Ovary (tissue), 10 donors: ENCODE measurements at places on chromosomes 6 and 20. TPM values are rescaled to one million over a fixed set of nuclear protein-coding genes. Genes with fewer than 3 reads are reported as not detected.

Gene RFX6
- total RNA-seq: not detected

Gene CAPN11
- not detected for total RNA-seq

Gene FNDC1
- total RNA-seq: 0.35 TPM

Gene RAET1L
- total RNA-seq: not detected

Gene MCHR2
- not detected for total RNA-seq

Gene PKIG
- 114 TPM for total RNA-seq

Gene CST5
- not detected for total RNA-seq

Gene OLIG3
- total RNA-seq: not detected

Gene SNAI1
- total RNA-seq: 1.4 TPM

Gene ACSS2
- total RNA-seq: 42.6 TPM

Gene TFAP2A
- 0.10 TPM for total RNA-seq

GRCh38 chr20:17589161-17589834, 19.4 kb downstream of the DSTN start:
- no peaks in the 10 kb centered on the region for H3K27me3 ChIP-seq
- H3K4me3 ChIP-seq: no peak overlapping the region
- DNase-seq: no peak
- peaks cover 14% of the 10 kb centered on the region for H3K4me1 ChIP-seq

GRCh38 chr6:52135217-52135616, 47.8 kb upstream of the PKHD1 start:
- H3K4me3 ChIP-seq: no peak overlapping the region
- DNase-seq: no peak
- H3K27ac ChIP-seq: no peak overlapping the region
- no peaks in the 10 kb centered on the region for H3K36me3 ChIP-seq
- H3K27me3 ChIP-seq: no peaks in the 10 kb centered on the region

DNA sequence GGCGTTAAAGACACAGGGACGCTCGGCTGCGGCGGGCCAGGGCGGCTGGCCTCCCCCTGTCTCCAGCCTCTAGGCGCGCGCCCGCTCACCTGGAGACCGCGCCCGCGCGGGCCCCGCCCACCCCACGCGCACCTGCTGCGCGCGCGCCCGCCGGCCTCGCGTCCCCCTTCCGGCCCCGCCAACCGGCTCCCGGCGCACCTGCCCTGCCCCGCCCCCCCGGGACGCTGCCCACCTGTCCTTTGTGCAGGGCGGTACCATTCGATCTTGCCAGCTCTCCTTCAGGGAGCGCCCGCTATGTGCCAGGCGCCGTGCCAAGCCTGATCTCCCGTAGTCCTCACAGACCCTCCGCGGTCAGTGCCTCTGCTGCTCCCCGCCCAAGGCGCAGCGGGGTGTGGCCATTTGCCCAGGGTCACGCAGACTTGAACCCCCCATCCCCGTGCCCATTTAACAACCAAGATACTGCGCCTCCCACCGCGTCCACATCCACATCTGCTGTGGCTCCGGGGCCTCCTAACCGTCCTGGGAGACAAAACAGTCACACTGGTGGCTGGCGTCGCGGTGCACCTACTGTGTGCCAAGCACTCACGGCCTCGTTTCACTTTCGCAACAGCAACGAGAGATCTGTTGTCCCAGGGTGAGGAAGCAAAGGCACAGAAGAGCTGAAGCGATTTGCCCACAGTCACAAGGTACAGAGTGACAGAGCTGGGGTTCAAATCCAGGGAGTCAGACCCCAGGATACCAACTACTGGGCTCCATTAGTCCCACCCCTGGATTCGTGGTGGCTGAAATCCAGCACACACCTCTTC, 48.1 kb downstream of the NOL4L start:
- peaks cover 10% of the 10 kb centered on the region for H3K4me1 ChIP-seq
- H3K36me3 ChIP-seq: no peaks in the 10 kb centered on the region
- no peak overlapping the region for H3K27ac ChIP-seq
- peak overlapping the region; percentile 31 for H3K4me3 ChIP-seq
- DNase-seq: peak; percentile 54

- peaks cover 11% of the 10 kb centered on the region for H3K4me1 ChIP-seq
- H3K4me3 ChIP-seq: no peak overlapping the region
- H3K27me3 ChIP-seq: no peaks in the 10 kb centered on the region
- peak; percentile 79 for DNase-seq
- no peaks in the 10 kb centered on the region for H3K36me3 ChIP-seq
Observed at GRCh38 chr6:167683028-167683862, 143.5 kb upstream of the AFDN start.

DNA sequence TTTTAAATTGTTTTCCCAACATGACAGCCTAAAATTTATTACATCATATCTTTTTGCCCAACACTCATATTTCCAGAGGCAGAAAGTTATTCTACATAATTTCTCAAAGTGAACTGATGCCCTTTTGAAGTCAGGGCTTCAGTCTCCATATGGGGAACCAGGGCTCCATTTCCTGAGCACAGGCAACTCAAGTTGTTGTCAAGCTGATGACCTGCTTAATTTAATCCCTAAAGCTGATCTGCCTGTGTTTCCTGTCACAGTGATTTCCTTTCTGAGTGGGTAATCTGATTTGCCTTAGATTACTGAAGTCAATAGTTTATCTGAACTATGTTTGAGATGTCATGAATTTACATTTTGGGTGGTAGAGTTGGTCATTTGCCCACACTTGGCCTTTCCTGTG, 932.1 kb upstream of the MANEA start:
- H3K4me1 ChIP-seq: no peaks in the 10 kb centered on the region
- no peaks in the 10 kb centered on the region for H3K27me3 ChIP-seq
- H3K36me3 ChIP-seq: no peaks in the 10 kb centered on the region

DNA sequence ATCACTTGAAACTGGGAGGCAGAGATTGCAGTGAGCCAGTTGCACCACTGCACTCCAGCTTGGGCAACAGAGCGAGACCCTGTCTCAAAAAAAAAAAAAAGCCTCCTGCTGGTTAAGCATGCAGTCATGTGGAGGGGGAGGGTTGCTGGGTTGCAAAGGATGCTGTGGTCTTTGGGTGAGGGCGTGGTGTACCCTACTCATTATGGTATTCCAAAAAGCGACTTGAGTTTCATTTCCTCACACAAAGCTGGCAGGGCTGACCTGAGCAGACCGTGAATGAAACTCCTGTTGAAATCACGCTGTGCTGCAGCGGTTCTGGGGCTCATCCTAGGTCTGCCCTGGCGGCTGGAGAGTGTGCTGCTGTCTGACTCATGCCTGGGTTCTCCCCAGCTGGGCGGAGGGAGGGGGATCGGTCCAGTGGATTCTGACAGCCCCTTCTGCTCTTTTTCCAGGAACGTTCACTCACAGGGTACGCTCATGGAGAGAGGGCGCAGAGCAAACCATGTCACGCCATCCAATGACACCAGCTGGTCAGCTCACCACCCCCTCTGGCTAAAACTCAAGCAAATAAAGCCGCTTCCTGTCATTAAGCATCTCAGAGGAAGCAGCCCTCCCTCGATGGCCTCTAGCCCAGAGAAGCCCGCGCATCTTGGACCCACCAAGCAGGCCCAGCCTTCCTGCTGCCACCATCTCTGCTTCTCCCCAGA, 166.2 kb downstream of the SCML4 start:
- no peak overlapping the region for H3K27ac ChIP-seq
- H3K27me3 ChIP-seq: no peaks in the 10 kb centered on the region
- DNase-seq: no peak
- H3K4me1 ChIP-seq: peaks cover 23% of the 10 kb centered on the region
- no peak overlapping the region for H3K4me3 ChIP-seq

- no peak overlapping the region for H3K4me3 ChIP-seq
- H3K27ac ChIP-seq: no peak overlapping the region
- H3K4me1 ChIP-seq: peaks cover 2% of the 10 kb centered on the region
- no peaks in the 10 kb centered on the region for H3K27me3 ChIP-seq
Observed at GRCh38 chr6:33746036-33746600, 587 bp downstream of the IP6K3 start.

DNA sequence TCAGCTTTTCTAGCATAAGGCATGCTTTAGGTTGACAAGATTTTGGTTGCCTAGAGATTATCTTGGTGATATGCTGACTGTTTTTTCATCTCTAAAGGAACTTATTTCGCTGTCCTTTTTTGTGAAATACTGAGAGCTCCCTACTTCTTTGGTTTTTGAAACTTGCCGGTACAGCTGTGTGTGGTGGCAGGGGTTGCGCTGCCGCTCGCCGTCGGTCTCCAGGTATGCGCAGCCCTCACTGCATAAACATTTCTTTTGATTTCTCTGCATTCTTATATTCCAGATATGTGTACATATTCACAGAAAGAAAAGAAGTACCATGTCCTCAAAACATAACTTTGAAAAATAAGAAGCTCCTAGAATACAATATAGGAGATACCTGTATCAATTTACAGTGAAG, 106.4 kb upstream of the SYNDIG1 start:
- H3K4me3 ChIP-seq: no peak overlapping the region
- no peaks in the 10 kb centered on the region for H3K4me1 ChIP-seq
- no peaks in the 10 kb centered on the region for H3K27me3 ChIP-seq
- no peak for DNase-seq

DNA sequence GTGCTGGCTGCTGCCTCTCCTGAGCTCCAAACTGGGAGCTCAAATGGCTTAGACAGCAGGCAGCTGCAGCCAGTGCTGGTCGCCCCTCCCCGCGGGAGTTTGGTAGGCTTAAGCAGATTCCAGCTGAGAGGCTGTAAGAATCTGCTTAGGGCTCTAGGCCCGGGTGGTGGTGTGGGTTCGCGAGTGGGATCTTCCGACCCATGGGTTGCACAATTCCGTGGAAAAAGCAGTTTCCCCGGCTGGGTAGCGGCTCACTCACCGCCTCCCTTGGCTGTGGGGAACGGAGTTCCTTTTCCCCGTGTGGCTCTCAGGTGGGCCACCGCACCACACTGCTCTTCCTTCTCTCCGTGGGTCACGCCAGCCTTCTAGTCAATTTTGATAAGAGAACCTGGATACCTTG, 232.5 kb downstream of the PKHD1 start:
- H3K4me1 ChIP-seq: no peaks in the 10 kb centered on the region
- no peak for DNase-seq
- no peaks in the 10 kb centered on the region for H3K36me3 ChIP-seq
- no peak overlapping the region for H3K27ac ChIP-seq
- no peak overlapping the region for H3K4me3 ChIP-seq

DNA sequence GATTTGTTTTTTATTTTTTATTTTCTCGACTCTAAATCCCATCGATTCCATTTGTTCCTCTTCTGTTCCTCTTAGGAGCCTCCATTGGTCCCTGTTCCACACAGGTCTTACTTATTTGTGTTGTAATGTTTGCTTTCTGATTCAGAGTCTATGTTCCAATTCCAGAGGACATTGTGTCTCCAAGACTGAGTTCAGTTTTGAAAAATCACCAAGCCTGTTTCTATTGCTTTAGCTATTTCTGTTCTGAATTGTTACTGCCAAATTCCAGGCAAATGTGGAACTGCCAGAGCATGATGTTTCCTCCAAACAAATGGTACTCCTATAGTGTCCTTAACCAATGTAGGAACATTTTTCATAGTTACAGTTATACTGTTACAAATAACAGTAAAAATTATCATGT, 270.9 kb upstream of the SPTLC3 start:
- H3K4me3 ChIP-seq: no peak overlapping the region
- no peaks in the 10 kb centered on the region for H3K36me3 ChIP-seq
- DNase-seq: no peak
- no peaks in the 10 kb centered on the region for H3K27me3 ChIP-seq
- H3K4me1 ChIP-seq: no peaks in the 10 kb centered on the region

DNA sequence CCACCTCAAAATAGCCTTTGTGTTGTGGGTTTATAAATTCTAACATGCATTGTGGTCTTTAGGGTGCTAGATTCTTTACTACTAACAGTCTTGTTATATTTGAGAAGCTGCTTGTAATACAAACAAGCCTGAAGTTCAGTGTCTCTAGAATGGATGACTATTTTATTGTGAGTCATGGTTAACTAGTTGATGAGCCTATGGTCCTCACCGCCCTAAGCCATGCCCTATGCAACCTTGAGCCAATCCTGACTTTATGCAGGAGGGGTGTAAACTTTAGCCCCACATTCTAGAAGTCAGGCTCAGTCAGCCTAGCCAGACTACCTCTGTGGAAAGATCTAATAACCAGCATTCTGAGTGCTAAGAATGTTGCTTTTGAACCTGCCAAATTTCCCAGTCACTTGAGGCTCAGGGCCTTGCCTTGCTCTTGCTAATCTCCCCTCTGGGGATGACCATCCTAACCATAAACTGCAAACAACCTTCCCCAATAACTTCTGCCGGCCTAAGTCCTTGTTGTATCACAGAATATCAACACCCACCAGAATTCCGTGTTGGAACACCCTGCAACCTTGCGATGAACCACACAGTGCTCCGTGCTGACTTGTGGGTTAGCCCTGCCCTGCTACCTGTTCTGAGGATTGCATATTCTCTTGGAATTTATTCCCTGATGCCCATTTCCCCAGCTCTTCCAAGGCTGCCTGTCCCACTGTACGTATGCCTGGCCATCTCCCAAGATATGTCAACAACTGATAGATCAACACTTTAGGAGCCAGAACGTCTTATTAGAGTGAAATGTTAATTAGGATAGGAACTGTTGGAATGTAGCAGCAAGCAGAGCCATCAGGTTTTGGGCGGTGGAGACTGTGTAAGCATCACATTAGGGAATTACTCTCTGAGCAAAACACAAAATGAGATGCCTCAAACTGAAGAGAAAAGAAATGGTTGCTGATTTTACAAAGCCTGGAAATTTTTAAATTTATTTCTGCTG, 71.7 kb upstream of the CEP85L start:
- DNase-seq: no peak
- peaks cover 4% of the 10 kb centered on the region for H3K4me1 ChIP-seq
- no peak overlapping the region for H3K27ac ChIP-seq

DNA sequence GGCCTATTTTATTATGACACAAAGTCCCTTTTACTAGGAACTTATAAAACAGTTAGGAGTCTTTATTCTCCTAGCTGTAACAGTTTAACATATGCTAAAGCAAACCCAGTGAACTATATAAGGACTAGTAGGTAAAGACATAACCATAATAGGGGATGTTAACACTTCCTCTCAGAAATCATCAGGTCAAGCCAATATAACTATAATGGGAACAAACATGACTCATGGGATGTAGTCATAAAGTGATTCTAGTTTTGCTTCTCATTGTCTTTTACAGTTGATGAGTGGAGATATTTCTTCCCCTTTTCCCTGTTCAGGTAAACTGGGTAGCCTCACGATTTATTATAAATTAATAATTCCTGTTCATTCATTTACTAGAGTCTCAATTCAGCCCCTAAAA, 9.7 kb downstream of the PTCHD4 start:
- H3K27me3 ChIP-seq: no peaks in the 10 kb centered on the region
- no peaks in the 10 kb centered on the region for H3K36me3 ChIP-seq

- H3K27me3 ChIP-seq: no peaks in the 10 kb centered on the region
- no peak for DNase-seq
- no peaks in the 10 kb centered on the region for H3K4me1 ChIP-seq
- no peak overlapping the region for H3K27ac ChIP-seq
Observed at GRCh38 chr6:138264372-138264880, 46.1 kb upstream of the PBOV1 start.

- no peaks in the 10 kb centered on the region for H3K36me3 ChIP-seq
- no peaks in the 10 kb centered on the region for H3K27me3 ChIP-seq
- no peaks in the 10 kb centered on the region for H3K4me1 ChIP-seq
- no peak for DNase-seq
- no peak overlapping the region for H3K4me3 ChIP-seq
- no peak overlapping the region for H3K27ac ChIP-seq
Observed at GRCh38 chr6:167157414-167157813, 366 bp downstream of the GPR31 start.
